ENCODE measurements at places on chromosomes 1 and 21. TPM values are rescaled to one million over a fixed set of nuclear protein-coding genes. Genes with fewer than 3 reads are reported as not detected.

RPE65 gene
- total RNA-seq, result not detected

OR10J1 gene
- total RNA-seq, result not detected

OR2G6 gene
- not detected for total RNA-seq

HMCN1 gene
- 8.7 TPM for total RNA-seq

DNA sequence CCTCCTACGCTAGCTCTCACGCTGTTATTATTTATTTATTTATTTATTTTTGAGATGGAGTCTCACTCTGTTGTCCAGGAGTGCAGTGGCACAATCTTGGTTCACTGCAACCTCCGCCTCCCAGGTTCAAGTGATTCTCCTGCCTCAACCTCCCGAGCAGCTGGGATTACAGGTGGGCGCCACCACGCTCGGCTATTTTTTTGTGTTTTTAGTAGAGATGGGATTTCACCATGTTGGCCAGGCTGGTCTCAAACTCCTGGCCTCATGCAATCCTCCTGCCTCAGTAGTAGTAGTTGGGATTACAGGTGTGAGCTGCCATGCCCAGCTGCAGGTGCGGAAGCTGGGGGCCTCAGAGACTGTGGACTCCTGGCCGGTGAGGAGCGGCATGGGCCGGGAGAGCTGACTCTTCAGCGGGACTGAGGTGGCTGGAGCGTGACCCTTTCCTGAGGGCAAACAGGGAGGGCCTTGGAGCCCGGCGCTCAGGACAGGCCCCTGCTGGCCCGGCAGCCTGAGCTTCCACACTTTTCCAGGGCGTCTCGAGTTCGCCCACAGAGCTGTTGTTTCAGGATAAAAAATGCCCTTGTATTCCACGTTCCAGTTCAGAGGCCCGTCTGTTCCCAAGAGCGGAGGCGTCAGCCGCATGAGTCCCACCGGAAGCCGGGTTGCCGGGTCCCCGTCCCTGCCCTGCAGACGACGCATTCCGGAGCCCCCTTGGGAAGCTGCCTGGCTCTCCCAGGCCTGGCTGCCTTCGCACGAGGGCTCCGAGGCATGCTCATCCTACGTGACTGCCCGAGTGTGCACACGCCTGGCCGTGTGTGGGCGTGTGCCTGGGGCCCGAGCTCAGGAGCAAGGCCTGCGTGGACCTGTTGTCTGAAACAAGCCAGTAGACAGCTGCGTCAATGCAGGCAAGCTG lies 126.2 kb downstream of the SIK1 start:
- no peak overlapping the region for H3K27ac ChIP-seq
- no peaks in the 10 kb centered on the region for H3K4me1 ChIP-seq
- DNase-seq, result no peak
- H3K27me3 ChIP-seq, result no peaks in the 10 kb centered on the region
- H3K4me3 ChIP-seq, result no peak overlapping the region

- no peak overlapping the region for H3K27ac ChIP-seq
- no peaks in the 10 kb centered on the region for H3K36me3 ChIP-seq
- H3K27me3 ChIP-seq, result no peaks in the 10 kb centered on the region
- no peak for DNase-seq
These were observed 186.8 kb upstream of the RGS18 start for GRCh38 chr1:191971447-191971846.

DNA sequence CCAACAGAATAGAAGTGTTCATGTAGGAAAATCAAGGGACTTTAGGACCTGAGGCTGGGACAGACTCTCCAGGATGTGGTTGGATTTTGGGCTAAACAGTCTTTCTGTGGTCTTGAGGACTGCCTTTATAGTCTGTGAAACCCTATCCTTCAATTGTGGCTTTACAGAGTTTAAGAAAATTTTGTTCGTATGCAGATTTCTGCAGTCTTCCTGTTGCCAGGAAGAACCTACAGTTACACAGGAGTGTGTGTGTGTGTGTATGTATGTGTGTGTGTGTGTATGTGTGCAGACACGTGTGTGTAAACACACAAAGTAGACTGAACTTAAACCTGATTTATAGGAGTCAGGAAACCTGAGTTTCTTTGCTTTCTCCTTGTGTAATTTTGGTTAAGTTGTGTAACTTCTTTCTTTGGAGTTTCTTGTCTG lies 22.8 kb downstream of the NEK7 start:
- H3K27ac ChIP-seq, result no peak overlapping the region
- H3K27me3 ChIP-seq, result no peaks in the 10 kb centered on the region
- no peak overlapping the region for H3K4me3 ChIP-seq
- H3K36me3 ChIP-seq, result no peaks in the 10 kb centered on the region
- peaks cover 17% of the 10 kb centered on the region for H3K4me1 ChIP-seq

- no peak overlapping the region for H3K27ac ChIP-seq
- no peak overlapping the region for H3K4me3 ChIP-seq
- no peaks in the 10 kb centered on the region for H3K4me1 ChIP-seq
- peak; percentile 56 for DNase-seq
- no peaks in the 10 kb centered on the region for H3K36me3 ChIP-seq
- H3K27me3 ChIP-seq, result no peaks in the 10 kb centered on the region
These were observed 4.3 kb upstream of the TEDDM1 start for GRCh38 chr1:182404781-182405180.

- no peak overlapping the region for H3K4me3 ChIP-seq
- no peaks in the 10 kb centered on the region for H3K27me3 ChIP-seq
- H3K27ac ChIP-seq, result no peak overlapping the region
- peaks cover 5% of the 10 kb centered on the region for H3K36me3 ChIP-seq
- H3K4me1 ChIP-seq, result no peaks in the 10 kb centered on the region
- DNase-seq, result no peak
These were observed 78.7 kb downstream of the ETS2 start for GRCh38 chr21:38884440-38884839.

DNA sequence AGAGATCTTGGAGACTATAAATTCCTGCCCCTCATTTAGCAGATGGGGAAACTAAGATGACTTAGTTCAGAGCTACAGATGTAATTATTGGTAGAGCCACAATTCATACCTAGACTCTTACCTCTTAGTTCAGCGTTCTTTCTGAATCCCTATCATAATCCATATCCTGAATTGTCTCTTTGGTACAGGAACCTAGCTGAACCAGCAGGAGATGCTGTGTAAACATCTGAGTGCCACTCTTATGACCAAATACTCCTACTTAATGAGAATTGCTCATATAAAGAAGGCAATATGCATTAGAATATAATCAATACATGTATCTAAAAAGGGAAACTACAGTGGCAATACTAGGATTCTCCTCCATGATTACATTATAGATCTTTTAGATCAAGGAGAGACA lies 459.0 kb downstream of the SIPA1L2 start:
- H3K27me3 ChIP-seq, result no peaks in the 10 kb centered on the region
- no peak for DNase-seq
- H3K36me3 ChIP-seq, result no peaks in the 10 kb centered on the region
- no peak overlapping the region for H3K27ac ChIP-seq

All from GM23338 (cell line).